Globus pallidus (tissue), 1 donor: ENCODE measurements at places on chromosomes 4 and X.

DNA sequence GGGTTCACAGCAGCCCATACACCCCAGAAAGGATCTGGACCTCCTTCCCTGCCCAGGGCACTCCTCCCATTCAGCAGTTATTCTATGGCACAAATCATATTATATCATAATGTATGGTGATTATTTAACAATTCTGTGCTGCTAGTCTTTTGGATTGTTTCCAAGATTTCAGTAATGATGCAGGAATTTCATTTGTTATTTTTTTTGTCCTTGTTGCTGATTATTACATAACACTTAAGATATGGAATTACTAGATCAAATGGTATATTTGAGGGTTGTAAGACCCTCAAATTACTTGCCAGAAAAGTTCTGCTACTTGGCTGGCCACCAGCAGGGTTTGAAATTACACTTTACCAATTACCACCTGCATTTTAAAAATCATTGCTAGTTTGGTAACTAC, 36.4 kb downstream of the QDPR start:
- DNase-seq, result no peak

- no peak for DNase-seq
Measured at GRCh38 chr4:10272511-10272910, 155.9 kb upstream of the WDR1 start.

GRCh38 chr4:154457471-154457870, 34.1 kb downstream of the DCHS2 start:
- no peak for DNase-seq

GRCh38 chr4:106422766-106423165, 54.2 kb upstream of the GIMD1 start:
- DNase-seq, result no peak

DNA sequence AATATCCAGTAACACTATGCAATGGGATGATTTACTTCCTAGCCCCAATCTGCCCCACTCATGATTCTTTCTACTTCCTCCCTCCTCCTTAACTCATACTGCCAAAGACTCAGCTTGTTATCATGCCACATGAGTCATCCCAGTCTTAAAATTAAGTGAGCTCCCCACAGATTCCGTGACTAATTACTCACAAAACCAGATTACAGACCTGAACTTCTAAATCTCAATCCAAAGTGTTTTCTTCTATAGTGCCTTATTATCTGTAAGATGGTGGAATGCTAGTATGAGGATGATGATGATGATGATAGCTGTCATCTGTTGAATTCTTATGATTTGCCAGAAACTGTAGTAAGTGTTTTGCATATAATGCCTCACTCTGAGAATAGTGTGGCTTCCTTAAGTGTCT, 27.7 kb upstream of the GPC3 start:
- no peak for DNase-seq

- no peak for DNase-seq
Measured at GRCh38 chr4:85488416-85488815, 13.5 kb downstream of the ARHGAP24 start.

GRCh38 chr4:98605216-98605615, 53.2 kb downstream of the TSPAN5 start:
- DNase-seq, result no peak

DNA sequence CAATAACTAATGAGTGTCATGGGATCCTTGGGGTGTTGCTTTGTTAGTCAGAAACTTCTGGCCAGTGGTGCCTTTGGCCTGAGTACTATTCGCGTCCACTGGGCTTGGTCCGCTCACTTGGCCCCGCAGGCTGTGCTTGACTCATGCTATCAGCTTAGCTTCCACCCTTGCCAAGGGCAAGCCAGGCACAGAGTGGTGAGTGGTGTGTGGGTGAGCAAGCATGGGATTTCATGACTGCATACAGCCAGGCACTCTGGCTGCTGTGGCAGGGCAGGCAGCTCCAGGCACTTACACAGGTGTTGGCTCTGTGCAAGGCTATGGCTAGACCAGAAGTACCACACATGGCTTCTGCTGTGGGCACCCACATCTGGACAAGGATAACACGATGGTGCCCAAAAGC, 1026.3 kb downstream of the PCDH19 start:
- no peak for DNase-seq

- DNase-seq, result no peak
Measured at GRCh38 chr4:47498899-47499298, 13.8 kb downstream of the ATP10D start.

- no peak for DNase-seq
Measured at GRCh38 chrX:15744181-15744867, 6.3 kb downstream of the CA5B start.

DNA sequence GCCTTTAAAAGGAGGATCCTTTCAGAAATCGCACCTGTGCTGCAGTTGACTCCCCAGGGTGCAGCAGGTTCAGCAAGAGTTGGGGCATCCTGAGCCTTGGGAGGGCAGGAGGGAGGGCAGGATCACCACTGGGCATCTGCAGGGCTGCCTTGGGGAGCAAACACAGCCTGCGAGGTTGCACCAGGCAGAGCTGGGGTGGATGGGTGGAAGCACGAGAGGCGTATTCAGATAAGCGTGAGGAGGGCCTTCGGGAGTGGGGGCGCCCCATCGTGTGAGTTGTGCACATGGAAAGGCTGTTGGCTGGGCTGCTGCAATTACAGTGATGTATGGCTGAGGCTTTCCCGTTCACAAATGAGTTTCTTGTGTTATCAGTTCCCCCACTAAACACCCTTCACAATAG, 55.5 kb downstream of the PSAPL1 start:
- DNase-seq, result no peak

- DNase-seq, result no peak
Measured at GRCh38 chrX:25016361-25016671, 551 bp upstream of the ARX start.
